ENCODE measurements at places on chromosomes 3 and 15.

- peak; percentile 78 for DNase-seq
Observed at GRCh38 chr15:31365655-31366127, 39.1 kb downstream of the KLF13 start.

- DNase-seq = no peak
Observed at GRCh38 chr15:39369768-39370167, 211.1 kb upstream of the THBS1 start.

DNA sequence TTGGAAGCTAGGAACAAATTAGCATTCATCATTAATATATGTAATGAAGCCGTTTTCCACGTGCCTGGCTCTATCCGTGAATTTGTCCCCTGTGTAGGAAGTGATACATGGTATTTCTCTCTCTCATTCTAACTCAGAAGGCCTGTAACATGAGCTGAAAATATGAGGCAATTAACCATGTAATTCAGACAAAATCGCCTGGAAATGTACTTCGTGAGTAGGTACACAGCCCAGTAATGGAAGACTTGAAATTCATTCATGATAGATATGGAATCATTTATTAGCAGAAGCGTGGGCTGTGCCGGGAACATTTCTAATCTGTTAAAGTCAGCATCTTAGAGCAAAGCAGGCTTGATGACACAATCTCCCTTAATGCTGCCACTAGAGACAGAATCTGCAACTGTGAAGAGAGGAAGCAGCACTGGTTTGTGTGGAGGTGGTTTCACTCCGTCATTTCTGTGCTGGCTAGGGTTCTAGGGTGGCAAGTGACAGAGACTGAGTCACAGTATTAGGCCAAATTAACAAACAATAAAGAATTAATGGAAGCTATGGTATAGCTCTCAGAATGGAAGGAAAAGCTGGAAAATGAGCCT is 225.0 kb upstream of the PROK2 start:
- DNase-seq = no peak

DNA sequence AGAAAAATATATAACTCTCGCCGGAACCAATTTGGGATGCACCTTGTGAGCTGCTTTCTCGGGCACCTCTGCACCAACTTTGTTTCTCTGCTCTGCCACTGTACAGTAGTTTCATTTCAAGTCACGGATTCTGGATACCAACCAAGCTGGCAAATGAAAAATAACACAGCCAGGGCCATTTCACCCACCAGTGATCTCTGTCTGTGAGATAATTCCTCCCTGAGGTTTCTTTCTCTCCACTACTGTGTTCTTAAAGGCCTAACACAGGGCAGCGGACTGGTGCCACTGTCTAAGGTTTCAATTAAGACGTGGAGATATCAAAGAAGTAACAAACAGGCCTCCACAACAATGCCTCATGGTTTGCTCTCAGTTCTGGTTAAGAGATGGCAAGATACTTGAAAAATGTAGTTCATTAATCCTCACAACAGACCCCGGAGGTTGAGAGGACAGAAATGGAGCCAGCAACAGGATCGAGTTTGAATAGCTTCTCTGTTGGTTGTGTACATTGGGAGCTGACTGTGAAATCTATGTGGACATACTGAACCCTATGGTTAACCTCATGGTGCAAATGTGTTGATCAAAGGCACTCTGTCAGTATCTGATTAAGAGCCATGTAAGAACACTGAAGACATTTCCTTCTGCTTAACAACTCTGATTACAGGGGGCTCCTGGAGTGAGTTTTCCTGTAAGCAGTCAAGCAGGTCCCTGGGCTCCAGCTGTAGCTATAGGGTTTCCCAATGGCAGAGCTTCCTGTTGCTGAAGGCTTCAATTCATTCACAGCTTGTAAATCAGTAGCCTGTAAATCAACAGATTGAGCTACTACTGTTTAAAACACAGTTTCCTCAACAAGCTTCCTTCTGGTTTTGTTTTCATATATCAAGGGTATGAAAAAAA is 470.5 kb downstream of the EPHA3 start:
- no peak for DNase-seq

DNA sequence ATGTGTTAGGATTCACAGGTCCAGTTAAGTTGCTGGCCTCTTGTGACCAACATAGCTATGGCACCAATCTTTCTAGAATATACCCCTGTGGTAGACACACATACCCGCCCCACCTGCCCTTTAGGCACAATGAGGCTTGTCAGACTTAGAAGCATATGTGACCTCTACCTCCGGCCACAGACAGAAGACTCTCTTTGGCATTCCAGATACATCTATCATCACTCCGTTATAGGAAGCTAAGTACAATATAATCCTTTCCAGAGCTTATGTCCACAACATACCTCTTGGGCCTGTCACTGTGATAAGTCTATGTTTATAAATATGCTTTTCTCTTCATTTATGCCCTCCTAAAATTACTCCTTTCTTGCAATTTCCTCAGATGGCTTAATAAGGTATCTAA is 39.8 kb downstream of the CD47 start:
- DNase-seq = no peak

DNA sequence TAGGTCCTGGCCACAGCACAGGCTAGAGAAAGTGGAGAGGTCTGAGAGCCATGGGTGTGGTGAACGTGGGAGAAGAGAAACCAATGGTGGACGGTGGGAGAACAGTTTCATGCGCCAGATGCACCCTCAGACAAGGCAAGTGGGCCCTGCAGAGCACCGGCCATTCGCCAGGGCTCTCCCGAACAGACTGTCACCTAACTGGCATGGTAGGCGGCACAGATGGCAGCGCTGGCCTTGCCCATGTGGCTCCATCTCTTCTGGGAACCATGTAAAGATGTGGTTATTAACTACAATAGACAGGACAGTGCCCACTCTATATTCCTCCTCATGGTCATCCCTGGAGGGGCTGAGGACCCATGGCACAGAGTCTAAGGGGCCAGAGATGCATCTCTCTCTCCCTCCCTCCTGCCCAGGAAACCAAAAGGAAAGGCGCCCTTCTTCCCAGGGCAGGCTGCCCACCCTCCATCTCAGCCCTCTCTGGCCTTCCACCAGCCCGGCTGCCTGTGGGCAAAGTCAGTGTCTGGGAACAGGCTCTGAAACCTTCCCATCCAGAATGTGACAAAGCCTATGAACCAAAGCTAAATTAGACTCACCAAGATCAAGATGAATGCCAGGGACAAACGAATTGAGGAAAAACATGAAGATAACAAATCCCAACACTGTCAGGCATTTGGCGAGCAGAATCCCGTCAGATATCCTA is 147.8 kb downstream of the OCA2 start:
- no peak for DNase-seq

DNA sequence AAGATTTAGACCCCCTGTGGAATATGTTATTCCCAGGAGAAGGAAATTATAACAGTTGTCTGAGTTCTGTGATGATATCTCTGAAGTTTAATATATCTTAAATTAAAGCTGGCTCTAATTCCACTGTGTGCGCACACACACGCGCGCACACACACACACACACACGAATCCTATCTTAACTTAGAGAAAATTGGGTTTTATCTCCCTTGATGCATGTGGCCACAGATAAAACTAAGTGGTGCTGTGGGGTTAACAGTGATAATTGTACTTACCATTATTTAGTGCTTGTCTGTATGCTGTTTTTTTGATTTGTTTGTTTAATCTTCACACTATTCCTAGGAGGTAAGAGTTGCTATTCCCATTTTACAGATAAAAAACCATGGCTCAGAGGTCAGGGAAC is 7.4 kb downstream of the EEFSEC start:
- DNase-seq = no peak

DNA sequence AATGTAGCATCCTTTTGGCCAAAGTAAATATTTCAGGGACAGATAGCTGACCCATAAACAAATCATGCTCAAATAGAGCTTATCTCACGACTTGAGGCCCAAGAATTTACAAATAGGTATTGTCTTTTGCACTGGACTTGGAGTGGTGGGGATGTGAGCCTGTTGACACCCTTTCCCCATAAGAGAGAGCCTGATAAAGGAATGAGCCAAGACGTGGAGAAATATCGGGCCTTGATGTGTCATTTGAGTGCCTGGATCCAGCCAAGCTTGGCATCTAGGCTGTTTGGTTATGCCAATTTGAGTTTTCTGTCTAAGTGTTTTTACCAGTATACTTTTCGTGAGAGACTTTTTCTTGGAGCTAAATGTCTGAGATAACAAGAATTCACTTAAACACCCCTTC is 112.9 kb upstream of the RGMA start:
- DNase-seq = no peak

DNA sequence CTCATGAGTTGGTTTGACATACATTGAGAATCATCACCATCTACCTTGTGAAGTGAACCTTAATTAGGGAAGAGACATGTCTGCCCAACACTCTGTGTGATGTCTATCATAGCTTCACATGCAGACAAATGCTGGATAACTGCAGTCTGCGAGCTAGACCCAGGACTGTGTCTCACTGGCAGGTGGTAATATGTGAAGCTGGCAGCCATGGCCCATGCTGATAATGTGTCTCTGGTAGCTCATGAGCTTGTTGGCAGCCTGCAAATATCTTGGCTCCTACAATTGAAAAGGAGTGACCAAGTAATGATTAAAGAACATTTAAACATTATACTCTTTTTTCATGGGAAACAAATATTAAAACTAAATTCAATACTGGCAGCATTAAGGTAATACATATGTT is 234.8 kb downstream of the CHST2 start:
- no peak for DNase-seq

- no peak for DNase-seq
Observed at GRCh38 chr15:25829073-25829472, 34.1 kb downstream of the ATP10A start.

DNA sequence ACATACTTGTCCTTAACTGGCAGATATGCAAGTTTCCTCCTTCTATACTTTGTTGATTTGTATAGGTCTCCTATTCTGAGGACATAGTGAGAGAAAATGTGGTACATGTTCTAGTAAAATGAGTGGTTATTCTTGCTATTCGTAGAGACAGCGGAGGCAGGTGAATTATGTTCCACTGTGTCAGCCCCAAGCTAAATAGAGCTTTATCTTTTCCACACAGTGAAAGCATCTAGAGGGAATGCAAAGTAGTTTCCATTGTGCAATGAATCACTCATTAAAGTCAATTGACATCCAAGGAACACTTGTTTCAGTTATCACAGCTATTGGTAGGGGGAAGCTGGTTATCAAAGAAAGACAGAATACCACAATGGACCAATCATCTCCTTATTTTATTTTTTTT is 262.4 kb downstream of the NLGN1 start:
- DNase-seq = no peak

GRCh38 chr15:51758645-51759044 is 7.2 kb downstream of the TMOD2 start:
- DNase-seq = no peak

- no peak for DNase-seq
Observed at GRCh38 chr15:100723315-100723801, 121.0 kb downstream of the ASB7 start.

- DNase-seq = no peak
Observed at GRCh38 chr15:55267401-55268175, 22.0 kb downstream of the RAB27A start.

DNA sequence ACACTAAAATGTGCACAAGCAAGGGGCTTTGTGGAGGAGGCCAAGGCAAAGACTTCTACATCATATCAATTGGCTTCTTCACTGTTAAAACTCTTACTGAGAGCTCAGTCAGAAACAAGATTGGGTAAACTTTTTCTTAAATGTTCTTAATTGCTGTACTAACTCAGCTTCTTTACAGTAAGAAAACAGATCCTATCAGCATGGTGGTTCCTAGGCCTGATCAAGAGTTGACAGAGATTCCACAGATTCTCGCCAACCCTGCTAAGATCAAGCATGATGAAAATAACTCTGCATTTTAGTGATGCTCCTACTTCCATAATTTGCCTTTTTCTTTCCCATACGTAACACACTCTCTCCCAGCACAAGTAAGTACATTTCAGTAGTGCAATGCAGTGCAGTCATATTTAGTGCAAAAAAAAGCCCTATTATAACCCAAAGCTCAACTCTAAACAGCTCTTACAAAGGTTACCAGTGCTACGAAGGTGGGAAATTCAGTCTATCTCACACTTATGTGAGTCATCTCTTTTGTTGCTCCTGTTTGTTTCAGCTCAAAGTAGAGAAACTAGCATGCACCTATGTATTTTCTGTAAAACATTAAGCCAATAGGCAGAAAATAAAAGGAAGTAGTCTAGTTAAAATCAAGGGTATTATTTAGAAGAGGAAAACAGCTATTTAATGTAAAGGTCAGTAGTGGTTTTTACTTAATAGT is 29.9 kb downstream of the TIGIT start:
- no peak for DNase-seq

- no peak for DNase-seq
Observed at GRCh38 chr15:78914027-78914764, 30.6 kb downstream of the CTSH start.

DNA sequence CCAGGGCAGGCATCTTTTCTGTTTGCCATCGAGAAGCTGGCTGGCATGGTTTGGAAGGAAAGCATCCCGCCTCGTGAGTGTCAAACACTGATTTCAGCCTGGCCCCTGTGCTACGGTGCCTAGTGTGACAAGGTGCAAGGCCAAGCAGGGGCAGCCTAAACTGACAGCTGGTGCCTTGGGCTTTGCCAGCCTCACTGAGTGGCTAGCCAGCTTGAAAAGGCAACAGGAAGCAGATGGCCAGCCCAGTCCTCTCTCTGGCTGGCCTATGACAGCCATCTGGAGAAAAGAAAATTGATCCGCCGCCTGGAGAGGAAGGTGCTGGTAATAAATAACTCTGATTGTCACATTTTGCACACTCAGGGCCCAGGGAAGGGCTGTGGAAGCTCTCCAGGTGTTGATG is 52.2 kb downstream of the C3orf85 start:
- DNase-seq = no peak

GRCh38 chr3:153624310-153625030 is 462.4 kb downstream of the RAP2B start:
- no peak for DNase-seq

GRCh38 chr3:14925729-14926591 is 21.4 kb upstream of the NR2C2 start:
- no peak for DNase-seq

DNA sequence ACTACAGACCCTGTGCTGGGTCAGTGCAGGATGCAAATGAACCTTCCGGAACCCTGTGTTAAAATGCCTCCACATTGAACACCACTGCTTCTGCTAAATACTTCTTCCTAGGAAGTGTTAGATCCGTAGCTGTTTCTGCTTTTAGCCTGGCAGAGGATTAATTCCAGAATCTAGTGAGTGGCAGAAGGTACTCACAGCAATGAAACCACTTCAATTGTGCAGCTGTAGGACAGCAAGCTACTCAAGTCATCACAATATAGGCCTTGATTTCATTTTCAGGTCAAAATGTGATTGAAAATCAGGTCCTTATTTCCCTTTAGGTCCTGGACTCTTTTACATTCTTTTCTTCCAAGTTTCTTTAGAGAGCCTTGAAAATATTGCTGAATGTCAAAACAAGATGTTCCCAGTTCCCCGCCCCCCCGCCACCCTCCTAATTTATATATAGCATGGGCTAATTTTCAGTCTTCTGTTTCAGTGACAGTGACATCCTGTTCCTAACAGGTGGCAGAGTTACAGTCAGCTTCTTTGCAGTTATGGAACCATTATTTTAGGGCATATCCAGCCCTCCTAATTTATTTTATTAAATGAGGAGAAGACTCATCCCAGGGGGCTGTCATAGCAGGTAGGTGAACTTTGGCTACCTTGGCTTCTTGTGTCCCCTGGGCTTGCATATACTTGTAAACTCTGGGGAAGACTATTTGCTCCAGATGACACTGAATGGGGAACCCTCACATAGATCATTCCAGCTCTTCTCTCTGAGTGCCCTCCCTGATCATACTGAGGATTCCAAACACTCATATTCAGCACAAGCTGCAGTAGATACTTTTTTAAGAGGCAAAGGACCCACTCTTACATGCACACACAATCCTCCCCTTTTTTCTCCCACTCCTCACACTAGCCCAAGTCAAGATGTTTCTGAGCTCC is 28.0 kb upstream of the ARNT2 start:
- no peak for DNase-seq

- DNase-seq = peak; percentile 43
Observed at GRCh38 chr3:102673271-102674115, 238.7 kb downstream of the ZPLD1 start.
